ENCODE measurements at places on chromosomes 3 and 15.

DNA sequence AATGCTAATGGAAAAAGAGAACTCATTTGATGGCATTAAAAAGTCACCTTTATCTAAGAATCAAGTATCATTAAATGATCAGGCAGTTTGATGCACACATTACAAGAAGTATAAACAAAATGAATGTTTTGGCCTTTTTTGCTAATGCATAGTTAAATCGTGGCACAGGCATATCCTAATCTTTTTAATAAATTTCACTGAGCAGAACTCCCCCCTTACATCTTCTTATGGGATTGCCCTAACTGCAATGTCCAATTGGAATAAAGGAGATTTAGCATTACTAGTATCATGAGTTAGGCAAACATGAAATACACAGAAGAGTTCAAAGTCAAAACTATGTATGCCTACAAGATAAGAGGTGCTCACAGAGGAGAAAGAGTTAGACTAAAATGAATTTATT, 32.7 kb downstream of the USF3 start:
- no peak for DNase-seq

DNA sequence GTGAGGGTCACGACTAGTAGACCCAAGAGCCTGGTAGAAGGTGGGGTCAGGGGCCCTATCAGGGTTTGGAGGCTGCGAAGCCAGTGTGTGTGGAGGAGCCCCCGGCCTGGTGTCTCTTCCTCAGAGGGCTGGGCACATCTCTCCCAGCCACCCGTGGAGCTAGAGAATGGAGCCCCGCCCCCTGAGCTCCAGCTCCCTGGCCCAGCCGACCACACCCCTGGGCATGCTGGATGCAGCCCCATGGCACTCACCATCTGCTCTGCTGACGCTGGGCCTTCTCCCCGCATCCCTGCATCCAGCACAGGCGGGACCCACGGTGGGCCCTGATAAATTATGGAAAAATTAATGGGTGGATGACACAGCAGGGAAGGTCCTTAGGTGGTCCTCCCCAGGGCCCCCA, 17.5 kb downstream of the ANKRD63 start:
- no peak for DNase-seq

DNA sequence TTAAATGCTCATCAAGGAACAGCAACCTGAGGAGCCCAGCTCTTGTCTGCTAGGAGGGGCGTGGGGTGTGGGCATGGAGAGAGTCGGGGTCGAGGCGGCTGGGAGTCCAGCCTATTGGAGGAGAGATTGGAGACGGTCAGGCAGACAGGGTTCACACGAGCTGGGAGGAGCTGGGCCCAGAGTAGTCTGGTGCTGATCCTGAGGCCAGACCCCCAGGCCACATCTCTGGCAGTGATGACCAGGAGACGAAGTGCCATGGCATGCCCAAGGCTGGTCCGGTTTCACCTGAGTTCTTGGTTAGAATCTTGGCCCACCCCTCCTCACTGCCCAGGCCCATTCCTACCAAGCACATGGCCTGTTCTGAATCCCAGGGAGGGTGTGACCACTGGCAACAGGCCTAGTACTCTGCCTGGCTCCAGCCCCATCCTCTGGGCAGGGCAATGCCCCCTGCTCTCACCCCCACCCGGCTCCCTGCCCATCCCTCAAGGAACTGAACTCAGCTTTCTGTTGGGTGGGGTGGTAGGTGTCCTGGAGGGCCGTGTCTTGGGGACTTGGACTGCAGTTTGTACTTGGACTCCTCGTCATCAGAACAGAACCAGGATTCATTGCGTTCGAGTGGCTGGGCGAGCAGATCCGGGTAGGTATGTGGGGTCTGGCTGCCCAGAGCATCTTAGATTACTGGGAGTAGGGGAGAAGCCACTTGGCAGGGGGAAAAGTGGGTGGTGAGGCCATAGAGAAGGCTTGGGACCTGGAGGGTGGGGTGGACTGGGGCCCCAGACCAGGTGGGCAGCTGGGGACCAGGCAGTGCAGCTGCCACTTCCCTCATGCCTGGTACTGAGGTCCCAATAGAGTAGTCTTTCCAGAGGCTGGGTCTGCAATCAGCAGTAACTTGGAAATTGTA, 20.8 kb downstream of the SLC28A1 start:
- no peak for DNase-seq

- DNase-seq, result no peak
Measured at GRCh38 chr3:158314426-158315357, 204.8 kb downstream of the RSRC1 start.

- DNase-seq, result peak; percentile 96
Measured at GRCh38 chr15:98800437-98801233, 152.3 kb downstream of the IGF1R start.

DNA sequence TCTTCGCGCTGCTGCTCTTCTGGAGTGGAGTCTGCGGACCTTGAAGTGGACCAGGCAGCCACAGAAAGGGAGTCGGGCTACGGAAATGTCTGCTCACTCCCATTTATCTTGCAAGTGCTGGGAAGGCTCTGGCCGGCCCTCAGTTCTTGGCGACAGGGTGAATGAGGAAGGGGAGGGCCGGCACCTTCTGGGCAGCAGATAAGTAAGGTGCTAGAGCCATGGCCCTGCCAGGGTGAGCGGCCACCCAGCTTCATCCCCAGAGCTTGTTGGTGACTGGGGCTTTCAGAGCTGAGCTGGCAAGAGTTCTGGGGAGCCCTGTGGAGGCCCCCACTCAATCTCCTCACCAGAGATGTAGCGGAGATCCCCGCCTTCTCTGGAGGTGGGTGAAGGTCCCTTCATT, 103.5 kb downstream of the ASB7 start:
- DNase-seq, result no peak

GRCh38 chr3:151452841-151453240, 8.0 kb downstream of the IGSF10 start:
- no peak for DNase-seq

DNA sequence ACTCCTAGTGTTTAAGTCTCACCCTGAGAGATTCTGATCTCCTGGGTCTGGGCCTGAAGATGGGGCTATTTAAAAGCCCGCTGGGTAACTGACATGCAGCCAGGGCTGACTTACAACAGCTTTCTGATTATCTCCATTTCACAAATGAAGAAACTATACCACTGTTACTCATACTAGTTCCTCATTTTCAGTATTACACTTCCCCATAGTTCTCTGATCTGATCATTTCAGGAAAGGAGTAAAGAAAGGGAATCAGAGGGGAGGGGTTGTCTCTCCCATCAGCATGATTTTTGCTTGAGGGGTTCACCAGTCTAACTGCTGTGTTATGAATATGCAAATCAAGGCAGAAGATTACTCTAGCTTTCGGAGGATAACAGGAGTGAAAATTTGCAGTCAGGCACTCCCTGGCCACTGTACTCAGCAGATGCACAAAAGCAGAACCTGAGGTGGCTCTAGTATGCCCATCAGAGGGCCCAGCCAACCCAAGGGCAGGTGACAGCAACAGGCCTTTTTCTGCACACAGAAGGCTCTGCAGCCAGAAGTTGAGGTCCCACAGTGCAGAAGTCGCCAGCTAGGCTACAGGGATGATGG, 59.4 kb downstream of the DAPK2 start:
- DNase-seq, result no peak

DNA sequence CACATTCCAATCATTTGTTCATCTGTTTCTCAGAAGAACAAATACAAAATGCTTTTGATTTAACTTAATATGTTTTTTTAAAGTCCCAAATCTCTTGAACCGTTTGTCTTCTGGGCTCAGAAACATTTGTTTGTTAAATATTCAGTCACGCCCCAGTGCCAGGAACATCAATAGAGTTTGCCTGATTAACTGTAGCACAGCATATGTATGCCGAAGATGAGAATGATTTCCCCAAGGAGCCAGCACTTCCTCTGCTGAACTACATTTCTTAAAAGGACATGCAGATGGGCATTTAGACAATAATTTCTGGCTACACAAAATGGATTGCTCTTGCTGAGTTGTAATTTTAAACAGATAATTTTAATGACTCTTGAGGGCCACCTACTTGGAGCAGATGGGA, 191.6 kb upstream of the FAM3D start:
- DNase-seq, result no peak

- peak; percentile 33 for DNase-seq
Measured at GRCh38 chr3:120742849-120743365, 363 bp downstream of the GTF2E1 start.

- no peak for DNase-seq
Measured at GRCh38 chr15:91243826-91244225, 143.8 kb downstream of the SV2B start.

GRCh38 chr3:39388741-39389248, 5.6 kb downstream of the SLC25A38 start:
- no peak for DNase-seq

DNA sequence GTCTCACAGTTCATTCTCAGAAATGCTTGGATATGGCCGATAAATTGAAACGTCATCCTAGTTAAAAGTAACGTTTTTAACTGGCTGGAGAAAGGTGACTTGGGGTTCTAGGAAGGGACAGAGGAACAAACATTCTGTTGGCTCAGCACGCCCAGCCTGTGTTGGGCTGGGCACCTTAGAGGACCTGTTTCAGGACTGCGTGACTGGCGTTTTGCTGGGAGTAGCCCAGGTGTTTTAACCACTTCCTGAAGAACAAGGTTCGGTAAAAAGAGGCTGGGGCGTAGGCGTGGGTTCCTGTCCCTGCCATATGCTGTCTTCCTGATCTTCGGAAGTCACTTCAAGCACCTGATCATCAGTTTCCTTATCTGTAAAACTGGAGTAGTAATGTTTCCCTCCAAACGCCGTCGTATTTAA, 1.1 kb upstream of the TLNRD1 start:
- DNase-seq, result no peak

- peak; percentile 74 for DNase-seq
Measured at GRCh38 chr3:141644931-141645330, 93.2 kb upstream of the RNF7 start.

- DNase-seq, result peak; percentile 7
Measured at GRCh38 chr3:67706934-67707333, 52.5 kb upstream of the SUCLG2 start.

DNA sequence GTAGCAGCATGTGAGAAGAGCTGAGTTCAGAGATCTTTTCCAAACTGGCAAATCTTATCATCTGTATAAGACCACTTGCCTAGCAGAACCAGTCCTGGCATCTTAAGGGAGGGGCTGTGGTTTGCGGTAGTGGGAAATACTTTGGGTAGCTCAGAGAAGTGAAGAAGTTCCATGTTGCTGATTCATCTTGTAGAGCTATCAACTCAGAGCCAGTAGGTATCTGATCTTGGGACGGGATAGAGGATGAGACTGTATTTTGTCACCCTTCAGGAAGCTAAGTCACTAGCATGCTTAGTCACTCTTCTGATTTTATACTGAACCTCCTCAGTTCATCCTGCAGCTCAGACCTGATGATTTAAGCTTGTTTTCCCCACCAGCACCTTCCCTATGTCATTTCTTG, 211.4 kb downstream of the NR1D2 start:
- peak; percentile 24 for DNase-seq

DNA sequence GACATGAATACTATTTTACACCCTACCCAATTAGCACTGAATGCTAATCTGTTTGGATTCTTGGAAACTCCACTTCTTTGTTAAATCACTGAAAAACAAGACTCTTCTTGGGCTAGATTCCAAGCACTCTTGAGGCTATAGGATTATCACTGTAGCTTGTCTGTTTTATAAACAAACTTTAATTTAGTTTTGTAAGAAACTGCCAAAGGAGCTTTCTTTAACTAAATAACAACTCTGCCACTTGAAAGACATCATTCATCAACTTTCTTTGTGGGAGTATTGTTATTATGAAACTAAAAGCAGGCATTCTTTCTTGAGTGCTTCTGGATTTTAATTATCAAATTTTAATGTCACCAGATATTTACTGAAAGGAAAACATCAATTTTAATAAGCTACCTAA, 24.1 kb downstream of the CBLB start:
- DNase-seq, result no peak

DNA sequence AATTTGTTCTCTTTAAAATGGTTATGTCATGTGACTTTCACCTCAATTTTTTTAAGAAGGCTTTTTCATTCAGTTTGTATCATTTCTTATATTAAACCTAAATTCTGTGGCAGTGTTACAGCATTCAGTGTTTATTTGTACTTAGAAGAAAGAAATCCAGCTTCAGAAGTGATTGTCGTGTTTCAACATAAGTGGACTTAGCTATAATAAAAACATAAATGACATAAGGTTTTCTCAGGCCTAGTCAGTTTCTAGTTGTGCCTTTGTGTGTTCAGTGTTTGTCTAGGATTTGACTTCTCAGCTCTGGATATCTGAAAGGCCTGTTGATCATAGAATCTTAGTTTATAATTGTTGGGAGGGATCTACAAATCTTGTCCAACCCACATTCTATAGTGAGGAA, 80.5 kb downstream of the STT3B start:
- no peak for DNase-seq

DNA sequence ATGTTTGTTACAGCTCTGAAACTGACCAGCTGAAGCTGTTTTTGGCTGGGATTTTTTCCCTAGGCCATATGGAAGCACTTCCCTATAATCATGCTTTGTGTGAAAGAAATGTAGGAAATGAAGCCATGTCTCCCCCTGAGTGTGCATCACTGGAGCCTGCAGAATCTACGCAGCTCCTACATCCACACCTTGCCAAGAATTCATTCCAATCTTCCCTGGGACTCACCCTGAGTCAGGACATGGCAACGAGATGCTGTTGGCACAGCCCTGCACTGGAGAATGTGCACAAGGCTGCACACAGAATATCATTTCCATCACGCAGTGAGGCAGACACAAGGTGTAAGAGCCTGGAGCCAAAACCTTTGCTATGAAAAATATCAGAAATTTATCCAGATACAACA, 189.5 kb downstream of the ADAMTSL3 start:
- peak; percentile 92 for DNase-seq

DNA sequence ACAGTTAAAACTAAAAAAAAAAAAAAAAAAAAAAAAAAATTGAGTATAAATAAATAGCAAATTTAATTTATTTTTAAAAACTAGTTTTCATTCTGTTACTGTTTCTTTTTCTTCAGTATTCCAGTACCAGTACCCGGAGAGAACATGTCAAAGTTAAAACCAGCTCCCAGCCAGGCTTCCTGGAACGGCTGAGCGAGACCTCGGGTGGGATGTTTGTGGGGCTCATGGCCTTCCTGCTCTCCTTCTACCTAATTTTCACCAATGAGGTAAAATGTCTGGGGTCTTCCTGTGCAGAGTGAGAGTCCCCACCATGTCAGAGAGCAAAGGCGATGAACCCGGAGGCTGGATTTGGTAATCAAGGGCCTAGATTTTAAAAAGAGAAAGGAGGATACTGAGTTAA, 4.4 kb downstream of the TMEM43 start:
- no peak for DNase-seq

DNA sequence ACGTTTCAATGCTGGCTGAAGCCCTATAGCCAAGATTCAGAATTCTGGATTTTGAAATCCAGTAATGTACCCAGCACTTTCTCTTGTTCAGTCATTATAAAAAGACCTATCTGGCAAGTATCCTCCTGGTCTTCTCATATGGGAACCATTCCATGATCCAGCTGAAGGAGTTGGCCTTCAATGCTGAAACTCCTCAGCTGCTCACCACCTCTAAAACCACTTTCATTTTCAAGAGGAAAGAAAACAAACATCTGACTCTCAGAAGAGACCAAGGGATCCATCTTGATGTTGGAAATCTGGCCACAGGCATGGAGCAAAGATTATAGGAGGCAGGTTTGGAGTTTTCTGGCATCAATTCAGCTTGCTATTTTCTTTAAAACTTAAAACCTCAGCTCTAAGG, 235.4 kb downstream of the FMN1 start:
- DNase-seq, result peak; percentile 39

GRCh38 chr15:41558400-41559238, at the start of gene TYRO3:
TSS of gene TYRO3 (plus strand) at chr15:41559212. CDS start at chr15:41559258, 46 bp downstream.
- peak; percentile 43 for DNase-seq

- no peak for DNase-seq
Measured at GRCh38 chr3:119619094-119619493, 21.4 kb downstream of the PLA1A start.

- no peak for DNase-seq
Measured at GRCh38 chr15:101051291-101052030, 132.3 kb downstream of the LRRK1 start.

Measured in fibroblast of pulmonary artery (primary cell).